ENCODE measurements at places on chromosomes 6 and 20.

DNA sequence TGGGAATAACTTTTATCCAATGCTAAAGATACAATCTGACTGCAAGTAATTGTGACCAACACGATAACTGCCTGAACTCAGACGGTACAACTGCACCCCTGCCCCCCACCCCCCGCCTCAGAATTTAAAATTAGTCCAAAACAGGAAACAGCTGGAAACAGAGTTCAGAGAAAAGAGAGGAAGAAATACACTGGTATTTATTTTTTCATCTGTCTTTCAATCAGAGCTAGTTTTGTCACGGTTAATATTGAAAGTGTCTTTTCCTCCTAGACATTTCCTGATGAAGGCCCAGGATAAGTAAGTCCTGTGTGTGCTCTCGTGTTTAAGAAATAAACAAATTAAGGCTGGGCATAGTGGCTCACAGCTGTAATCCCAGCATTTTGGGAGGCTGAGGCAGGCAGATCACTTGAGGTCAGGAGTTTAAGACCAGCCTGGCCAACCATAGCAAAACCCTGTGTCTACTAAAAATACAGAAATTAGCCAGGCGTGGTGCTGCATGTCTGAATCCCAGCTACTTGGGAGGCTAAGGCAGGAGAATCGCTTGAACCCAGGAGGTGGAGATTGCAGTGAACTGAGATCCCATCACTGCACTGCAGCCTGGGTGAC, 21.5 kb downstream of the ACSS1 start:
- no peak for DNase-seq

- DNase-seq = no peak
These were observed 104.8 kb downstream of the PSMB1 start for GRCh38 chr6:170448317-170448716.

DNA sequence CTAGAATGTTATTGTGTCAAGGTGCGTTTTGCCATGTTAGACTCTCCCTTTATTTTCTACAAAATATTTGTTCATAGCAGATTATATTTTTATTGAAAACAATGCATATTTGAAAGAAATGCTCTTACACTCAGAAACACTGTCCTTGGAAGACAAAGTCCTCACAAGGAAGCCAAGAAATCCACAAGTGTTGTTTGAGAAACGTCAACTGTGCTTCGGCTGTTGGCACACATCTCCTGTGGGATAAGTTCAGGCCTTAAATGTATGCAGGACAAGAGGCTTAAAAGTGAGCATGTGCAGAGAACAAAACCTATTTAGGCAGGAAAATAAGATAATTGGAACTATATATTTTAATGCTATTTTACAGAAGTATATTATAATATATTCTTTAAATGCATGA, 9.5 kb upstream of the THBD start:
- no peak for DNase-seq

DNA sequence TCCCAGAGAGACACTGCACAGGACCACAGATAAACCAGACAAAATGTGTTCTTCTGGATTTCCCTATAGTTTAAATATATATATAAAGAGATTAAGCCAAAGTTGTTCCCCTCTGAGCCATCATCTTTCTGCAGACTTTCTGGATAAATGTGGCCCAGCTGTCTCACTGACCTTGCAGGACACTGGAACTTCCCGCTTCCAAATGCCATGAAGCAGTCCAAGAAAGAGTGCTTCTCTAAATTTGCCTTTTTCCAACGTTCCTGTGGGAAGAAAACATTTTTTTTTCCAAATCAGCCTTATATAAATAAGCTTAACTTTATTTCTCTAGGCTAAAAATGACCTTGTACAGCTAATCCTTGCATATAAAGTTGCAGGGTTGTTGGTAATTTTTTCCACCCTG, 65.7 kb downstream of the CYP39A1 start:
- DNase-seq = no peak

DNA sequence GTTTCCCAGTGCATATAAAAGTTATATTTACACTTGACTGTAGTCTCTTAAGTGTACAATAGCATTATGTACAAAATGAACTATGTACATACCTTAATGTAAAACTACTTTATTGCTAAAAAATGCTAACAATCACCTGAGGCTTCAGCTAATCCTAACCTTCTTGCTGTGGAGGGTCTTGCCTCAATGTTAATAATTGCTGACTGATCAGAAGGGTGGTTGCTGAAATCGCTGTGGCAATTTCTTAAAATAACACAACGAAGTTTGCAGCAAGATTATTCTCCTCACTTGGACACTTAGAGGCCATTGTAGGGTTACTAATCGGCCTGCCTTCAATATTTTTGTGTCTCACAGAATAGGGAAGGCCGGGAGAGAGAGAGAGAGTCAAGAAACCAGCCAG, 24.7 kb upstream of the MICB start:
- DNase-seq = no peak

GRCh38 chr6:106617302-106617701, 12.0 kb downstream of the RTN4IP1 start:
- no peak for DNase-seq

- DNase-seq = no peak
These were observed 25.8 kb upstream of the ARMC2 start for GRCh38 chr6:108822401-108822800.

- no peak for DNase-seq
These were observed 17.4 kb downstream of the PIGT start for GRCh38 chr20:45433316-45433715.

DNA sequence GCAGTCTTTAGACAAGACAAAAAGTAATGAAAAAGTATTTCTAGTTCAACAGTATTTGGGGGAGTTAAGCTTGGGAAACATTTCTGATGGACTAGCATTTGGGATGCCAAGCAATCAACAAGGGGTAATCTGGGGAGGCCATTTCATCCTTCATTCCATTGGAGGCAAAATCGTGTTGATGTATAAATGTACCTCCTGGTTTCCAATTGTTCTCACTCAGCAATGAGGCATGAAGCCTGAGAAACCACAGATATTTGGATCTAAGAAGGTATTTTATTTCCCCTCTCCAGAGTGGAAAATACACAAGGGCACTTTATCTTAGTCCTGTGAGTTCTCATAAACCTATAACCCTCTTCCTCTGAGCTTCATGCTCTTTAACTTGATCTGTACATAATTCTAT, 68.2 kb downstream of the TBX18 start:
- DNase-seq = no peak

GRCh38 chr6:70413992-70414494, 735 bp downstream of the FAM135A start:
- no peak for DNase-seq

DNA sequence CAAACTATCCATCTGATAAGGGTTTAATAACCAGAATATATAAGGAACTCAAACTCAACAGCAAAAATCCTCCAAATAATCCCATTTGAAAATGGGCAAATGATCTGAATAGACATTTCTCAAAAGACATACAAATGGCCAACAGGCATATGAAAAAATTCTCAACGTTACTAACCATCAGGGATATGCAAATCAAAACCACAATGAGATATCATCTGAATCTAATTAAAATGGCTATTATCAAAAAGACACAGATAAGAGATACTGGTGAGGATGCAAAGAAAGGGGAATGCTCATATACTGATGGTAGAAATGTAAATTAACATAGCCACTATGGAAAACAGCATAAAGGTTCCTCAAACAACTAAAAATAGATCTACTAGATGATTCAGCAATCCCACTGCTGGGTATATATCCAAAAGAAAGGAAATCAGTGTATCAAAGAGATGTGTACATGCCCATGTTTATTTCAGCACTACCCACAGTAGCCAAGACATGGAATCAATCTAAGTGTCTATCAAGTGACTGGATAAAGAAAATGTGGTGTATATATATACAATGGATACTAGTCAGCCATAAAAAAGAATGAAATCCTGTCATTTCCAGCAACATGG, 6.1 kb upstream of the BRD2 start:
- no peak for DNase-seq

GRCh38 chr6:128361378-128361777, 159.0 kb downstream of the PTPRK start:
- no peak for DNase-seq

DNA sequence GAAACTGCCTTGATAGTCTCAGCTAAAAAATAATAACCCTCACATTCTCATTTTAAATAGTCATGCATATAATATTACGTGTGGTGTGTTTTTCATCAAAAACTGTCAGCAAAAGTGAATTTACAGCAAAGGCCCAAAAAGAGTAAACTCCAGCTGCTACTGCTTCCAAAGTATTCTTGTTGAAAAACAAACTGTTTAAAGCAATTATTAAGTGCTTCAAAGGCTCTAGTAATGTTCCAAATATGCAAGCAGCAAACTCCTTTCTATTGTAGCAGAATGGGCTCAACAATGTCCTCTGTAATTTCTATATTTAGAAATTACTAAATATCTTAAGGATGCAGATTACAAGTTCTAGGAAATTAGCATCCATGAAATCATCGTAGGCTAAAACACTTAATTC, 280.0 kb upstream of the TBX18 start:
- DNase-seq = no peak

DNA sequence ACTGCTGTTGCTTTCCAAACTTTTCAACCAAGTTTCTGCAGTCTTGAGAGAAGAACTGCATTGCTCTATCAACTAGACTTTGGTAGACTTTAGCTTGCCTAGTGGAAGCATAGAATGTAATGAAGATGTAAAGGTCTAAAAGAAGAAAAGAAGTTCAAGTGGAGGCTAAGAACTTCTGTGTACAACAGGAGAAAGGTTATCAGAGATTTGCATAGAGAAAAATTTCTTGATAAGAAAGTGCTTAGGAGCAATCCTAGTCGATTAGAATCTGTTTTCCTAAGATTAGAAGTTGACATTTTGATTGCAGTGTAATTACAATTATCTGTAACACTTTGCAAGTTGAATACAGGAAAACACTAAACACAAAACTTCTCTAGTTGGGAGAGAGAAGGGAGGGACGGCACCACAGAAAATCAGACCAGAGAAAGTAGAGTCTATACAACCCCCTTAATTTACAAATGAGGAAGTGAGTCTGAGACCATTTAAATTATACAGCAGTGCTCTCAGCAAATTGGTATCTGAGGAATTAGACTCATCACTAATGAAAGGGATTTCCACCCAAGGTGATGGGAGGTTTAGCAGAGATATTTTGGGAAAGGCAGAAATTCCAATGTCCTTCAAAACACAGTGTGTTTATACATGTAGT, 194.3 kb upstream of the MARCKS start:
- no peak for DNase-seq

DNA sequence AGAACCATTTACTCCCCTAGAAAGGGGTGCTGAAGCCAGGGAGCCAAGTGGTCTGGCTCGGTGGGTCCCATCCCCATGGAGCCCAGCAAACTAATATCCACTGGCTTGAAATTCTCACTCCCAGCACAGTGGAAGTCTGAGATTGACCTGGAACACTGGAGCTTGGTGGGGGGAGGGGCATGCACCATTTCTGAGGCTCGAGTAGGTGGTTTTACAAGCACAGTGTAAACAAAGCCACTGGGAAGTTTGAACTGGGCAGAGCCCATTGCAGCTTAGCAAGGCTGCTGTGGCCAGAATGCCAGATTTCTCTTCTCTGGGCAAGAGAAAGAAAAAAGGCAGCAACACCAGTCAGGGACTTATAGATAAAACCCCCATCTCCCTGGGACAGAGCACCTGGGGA, 855.8 kb upstream of the CITED2 start:
- no peak for DNase-seq

DNA sequence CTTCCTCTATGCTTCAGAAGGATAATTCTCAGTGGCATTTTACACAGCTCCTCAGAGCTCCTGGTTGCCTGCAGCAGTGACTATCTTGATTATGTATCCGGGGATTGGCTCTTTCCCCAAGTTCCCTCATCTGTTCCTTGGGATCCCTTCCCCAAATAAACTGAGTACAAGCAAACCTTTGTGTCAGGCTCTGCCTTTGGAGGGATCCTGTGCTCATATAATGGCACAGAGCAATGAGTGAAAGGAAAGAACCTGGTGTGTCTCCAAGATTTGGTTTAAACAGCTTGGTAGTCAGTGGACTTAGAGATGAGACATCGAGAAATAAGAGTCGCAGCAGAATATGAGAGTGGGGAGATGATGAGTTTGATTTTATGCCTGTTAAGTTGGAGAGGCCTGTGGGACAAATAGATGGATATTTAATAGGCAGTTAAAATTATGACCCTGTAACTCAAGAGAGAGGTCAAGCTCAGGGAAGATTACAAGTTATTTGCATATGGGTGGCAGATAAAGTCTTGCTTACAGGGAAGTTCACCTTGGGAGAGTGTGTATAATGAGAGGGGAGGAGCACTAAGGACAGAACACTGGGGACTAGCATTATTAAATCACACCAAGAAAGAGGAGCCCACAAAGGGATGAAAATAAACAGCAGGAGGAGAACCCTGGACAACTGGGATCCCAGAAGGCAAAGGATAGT, 44.1 kb upstream of the GCLC start:
- DNase-seq = no peak

- DNase-seq = no peak
These were observed 156.2 kb upstream of the JARID2 start for GRCh38 chr6:15089569-15090144.

GRCh38 chr20:1171461-1172093, 13.2 kb downstream of the TMEM74B start:
- no peak for DNase-seq

GRCh38 chr6:33568826-33569570, 11.1 kb downstream of the BAK1 start:
- no peak for DNase-seq

DNA sequence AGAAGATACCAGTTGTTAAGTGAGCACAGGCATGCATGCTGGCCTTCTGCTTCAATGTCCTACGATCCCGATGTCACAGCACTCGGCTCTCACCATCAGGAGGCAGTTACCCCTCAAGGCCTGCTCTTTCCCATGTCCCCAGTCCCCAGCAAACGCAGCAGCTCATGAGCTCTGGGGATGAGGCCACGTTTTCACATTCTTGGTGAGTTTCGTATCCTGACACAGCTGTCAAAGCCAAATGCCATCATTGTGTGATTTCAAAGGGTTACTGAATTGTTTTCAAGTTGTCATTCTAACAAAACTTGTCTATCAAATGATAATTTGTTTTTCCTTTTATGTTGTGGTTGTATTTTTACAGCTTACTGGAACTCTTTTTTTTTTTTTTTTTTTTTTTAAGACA, 226.9 kb upstream of the KCNG1 start:
- DNase-seq = no peak

- DNase-seq = no peak
These were observed 194.9 kb downstream of the UTRN start for GRCh38 chr6:144479991-144480390.

DNA sequence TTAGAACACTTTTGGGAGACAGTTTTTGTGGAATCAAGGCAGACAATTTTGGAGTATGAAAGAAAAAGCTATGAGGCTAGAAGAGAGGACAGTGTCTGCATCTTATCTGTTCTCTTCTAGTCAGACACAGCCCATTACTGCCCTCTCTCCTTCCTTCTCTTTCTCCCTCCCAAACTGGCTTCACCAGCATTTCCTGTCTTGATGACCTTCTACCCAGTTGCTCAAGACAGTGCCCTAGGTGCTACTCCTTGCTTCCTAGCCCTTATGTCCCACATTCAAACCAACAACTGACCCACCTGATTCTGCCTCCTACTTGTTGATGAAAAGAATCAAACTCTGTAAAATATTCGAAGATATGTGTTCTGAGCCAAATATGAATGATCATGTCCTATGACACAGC, 116.4 kb upstream of the RIPOR2 start:
- DNase-seq = no peak

GRCh38 chr20:24950128-24950835, 1.2 kb downstream of the CST7 start:
- DNase-seq = no peak

Measured in GOT3 (cell line).